NCI-H146 (cell line): ENCODE measurements at places on chromosomes 13 and 19.

- no peak for DNase-seq
Observed at GRCh38 chr19:1811942-1812425, at the start of gene ATP8B3. Gene ATP8B3, minus strand, starts transcription at chr19:1812276. Its CDS starts 540 bp downstream, at chr19:1811736.

DNA sequence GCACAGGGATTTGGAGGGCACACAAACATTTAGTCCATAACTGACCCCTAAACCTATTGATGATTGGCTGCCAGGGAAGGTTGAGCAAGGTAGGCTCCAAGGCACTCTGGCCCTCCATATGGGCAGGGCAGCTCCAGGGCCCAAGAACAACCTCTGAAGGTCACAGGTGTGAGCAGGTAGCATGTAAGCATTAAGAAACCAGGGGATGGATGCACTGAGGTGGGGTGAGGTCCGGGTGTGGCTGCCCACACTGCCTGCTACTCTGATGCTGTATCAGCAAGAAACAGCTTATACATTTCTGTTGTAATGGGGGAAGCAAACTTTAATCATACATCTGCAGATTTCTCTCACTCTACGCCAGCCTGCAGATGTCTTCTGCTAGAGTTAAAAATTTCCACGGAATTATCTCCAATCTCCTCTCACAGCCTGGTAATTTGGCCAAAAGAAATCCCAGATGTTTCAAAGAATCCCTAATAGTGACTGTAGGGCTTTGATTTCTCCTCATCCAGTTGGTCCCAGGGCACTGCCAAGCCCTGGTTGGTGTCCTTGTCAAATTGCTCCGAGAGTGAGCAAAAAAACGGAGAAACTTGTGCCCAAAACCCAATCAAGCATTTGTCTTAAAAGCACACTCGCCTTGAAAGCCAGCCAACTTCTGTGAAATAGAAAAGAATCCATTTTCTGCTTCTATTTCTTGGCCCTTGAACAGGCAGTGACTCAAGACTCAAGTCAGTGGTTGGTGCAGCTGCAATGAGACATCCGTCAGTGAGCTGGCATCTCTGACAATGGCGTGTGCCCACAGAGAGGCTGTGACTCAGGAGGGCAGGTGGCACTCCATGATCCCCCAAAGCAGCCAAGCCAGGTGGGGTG is 72.5 kb upstream of the MRI1 start:
- no peak for DNase-seq

DNA sequence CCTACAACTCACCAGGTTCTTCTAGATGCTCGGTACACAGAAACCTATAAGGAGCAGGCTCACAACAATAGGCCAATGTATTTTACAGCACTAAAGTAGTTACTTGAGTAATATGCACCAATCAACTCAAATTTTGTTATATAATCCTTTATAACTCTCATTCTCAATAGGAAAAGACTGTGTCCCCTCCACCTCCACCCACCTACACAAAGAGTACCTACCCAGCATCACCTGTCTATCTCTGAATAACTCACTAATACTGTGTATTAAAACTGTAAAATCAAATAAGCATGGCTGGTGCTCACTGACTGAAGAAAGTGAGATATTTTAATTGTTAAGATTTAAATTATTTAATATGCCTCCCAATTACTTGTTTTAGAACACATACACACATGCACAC is 146.3 kb downstream of the ENOX1 start:
- no peak for DNase-seq

DNA sequence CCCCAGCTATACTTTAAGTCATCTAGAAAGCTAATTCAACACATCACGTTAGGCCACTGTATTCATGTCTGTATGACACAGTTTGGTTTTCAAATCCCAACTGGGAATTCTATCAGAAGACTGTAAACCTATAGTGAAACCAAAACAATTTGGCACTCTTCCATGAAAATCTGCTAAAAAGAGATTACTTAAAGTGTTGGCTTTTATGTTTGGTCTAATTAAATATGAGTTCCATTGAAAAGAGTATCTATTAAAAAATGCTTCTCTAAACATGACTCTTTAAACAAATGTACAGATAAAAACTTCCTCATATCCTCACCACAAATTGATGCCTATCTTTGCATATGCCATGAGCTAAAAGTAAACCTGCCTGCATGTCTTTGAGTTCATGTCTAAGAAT is 25.4 kb downstream of the PCDH9 start:
- DNase-seq, result peak; percentile 55

GRCh38 chr13:72886272-72887067 is 104.5 kb downstream of the PIBF1 start:
- DNase-seq, result no peak

- DNase-seq, result no peak
Observed at GRCh38 chr13:23776698-23777574, 112.3 kb downstream of the MIPEP start.

DNA sequence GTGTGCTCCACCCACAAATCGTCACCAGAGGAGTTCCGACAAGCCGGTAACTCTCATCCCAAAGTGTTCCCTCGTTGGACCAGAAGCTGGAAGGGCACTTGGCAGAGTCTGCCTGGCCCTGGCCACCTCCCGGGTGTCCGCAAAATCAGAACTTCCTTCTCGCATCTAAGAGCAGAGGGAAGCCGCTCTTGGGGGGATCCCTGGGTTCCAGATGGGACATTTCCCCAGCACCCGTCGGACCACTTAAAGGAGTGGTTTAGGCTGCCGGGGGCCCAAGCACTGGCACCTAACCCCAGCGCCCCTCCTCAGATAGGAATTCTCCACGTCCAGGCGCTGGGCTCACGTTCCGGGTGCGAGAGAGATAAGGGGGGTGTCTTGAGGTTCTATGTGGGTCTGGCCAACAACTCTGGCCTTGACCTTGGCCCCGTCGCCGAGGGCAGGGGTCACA is 857 bp upstream of the MAP2K7 start:
- no peak for DNase-seq

DNA sequence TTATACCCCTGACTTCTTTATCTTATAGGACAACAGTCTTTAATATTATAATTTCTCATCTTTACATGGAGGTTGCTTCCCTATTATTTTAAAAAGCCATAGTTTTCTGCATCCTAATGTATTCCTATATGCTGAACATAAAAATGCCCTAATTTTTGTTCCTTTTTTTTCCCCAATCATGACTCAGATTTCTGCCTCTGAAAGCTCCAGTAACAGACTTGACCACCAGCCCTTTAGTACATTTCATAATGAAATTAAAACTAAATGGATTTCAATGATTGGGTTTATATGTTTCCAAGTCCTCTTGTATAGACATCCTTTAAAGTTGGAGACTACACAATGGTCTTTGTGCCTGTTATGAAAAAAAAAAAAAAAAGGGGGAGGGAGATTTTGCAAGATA is 712.5 kb downstream of the DIAPH3 start:
- no peak for DNase-seq

DNA sequence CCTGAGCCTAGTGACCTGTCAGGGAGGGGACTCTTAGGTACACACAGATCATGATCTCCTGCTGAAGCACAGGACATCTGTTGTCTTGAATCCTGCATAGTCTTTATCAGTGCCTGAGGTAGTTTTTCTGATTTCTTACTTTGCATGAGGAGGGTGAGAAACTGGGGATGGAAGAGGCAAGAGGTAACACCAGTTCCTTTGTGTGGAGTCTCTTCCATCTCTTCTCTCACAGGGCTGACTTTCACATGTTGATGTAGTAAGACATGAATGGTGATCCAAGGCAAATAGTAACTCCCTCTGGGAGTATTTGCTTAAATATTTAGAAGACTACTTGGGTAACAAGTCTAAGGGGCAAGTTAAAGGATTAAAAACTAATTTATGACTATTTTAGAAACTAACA is 9.5 kb downstream of the NBEA start:
- DNase-seq, result no peak

DNA sequence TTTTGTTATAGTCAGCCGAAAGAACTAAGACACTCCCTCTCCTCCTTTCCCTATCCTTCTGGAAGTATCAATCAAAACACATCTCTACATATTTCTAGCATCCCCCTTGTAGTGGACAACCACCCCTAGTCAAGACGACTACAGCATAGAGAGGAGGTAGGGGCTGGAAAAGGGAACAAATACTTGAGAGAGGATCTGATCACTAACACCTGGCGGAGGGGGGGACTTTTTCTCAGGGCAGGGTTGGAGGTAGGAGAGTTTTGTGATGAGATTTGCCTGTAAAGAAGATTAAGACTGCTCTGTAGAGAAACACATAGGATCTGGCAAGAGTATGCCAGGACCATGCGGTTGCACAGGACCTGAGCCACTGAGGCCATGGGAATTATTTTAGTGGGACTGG is 208.1 kb downstream of the SHISA2 start:
- no peak for DNase-seq

DNA sequence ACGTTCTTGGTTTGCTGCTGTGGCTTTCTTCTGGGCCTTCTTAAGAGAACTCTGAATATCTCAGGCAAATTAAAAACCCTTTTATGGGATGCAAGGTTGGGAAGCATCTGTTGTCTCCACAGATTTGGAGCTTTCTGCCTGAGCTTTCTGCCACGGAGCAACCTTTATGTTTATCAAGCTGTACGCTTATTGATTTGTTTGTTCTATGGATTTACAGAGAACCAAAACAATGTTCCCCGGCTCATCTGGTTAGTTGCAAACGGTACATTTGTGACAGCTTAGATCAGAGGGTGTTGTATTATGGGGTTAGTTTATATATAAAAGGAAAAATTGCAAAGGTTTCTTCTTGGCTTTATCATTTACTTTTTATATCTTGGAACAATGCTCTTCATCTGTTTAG is 479.6 kb downstream of the DIAPH3 start:
- peak; percentile 22 for DNase-seq

DNA sequence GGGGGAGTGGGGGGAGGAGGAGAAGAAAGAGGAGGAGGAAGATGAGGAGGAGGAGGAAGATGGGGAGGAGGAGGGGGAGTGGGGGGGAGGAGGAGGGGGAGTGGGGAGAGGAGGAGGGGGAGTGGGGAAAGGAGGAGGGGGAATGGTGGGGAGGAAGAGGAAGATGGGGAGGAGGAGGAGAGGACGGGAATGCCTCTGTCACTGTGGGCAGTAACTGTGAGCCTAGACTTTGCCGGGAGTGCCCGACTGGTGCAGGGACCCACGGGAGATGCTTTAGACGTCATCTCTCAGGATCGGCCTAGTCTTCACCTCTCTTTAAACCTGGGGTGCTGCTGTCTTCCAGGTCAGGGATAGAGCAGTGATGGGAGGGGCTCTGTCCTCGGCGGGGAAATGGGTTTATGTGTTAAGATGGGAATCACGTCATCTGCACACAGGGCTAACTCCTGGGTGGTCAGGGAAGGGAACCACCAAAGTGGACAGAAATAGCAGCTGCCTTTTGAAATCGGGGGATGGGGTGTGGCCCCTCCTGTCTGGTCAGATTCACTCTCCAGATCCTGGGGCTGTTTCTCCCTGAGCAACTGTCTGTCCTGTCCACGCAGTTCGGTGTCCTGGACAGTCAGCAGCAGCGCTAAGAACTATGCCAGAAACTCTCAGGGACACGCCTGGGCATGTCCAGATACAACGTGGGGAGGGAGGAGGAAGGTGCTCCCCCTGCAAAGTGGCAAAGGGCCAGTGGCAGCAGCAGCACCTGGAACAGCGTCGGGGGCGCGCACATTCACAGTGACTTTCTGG is 26.9 kb downstream of the GAS6 start:
- DNase-seq, result no peak

- no peak for DNase-seq
Observed at GRCh38 chr19:21047716-21048115, 27.3 kb downstream of the ZNF430 start.

GRCh38 chr19:912181-913079 is 589 bp downstream of the R3HDM4 start:
- DNase-seq, result no peak

- no peak for DNase-seq
Observed at GRCh38 chr19:8609279-8610040, 1.1 kb downstream of the ADAMTS10 start.

GRCh38 chr13:83943530-83944279 is 61.4 kb upstream of the SLITRK1 start:
- no peak for DNase-seq

GRCh38 chr19:55691561-55692481 is 16.8 kb downstream of the EPN1 start:
- no peak for DNase-seq

GRCh38 chr13:111211789-111212516 is 96.8 kb downstream of the ARHGEF7 start:
- no peak for DNase-seq

DNA sequence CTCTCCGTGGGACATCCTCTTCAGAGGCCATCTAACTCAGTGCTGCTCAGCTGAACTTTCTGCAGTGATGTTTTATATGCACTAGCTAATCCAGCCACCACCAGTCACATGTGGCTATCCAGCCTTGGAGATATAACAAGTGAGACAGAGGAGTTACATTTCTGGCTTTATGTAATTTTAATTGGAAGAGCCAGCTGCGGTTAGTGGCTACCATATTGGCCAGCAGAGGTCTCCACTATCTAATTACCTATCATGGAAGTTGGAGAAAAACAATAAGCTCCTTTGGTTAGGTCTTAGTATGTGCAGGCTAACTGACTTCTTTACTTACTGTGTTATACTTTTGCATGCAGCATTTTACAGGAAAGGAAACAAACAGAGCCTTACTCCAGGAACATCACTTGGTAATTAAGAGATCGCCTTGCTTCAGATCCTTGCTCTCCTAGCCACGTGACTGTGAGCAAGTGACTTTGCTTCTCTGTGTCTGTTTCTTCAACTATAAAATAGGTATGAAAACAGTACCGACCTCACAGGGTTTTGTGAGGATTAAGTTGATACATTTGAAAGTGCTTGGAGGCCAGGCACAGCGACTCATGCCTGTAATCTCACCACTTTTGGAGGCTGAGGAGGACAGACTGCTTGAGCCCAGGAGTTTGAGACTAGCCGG is 1.6 kb upstream of the KLK10 start:
- DNase-seq, result peak; percentile 37

GRCh38 chr13:97002581-97002980 is 8.3 kb upstream of the OXGR1 start:
- DNase-seq, result no peak

- peak; percentile 46 for DNase-seq
Observed at GRCh38 chr13:101627556-101627943, 175.1 kb downstream of the ITGBL1 start.

DNA sequence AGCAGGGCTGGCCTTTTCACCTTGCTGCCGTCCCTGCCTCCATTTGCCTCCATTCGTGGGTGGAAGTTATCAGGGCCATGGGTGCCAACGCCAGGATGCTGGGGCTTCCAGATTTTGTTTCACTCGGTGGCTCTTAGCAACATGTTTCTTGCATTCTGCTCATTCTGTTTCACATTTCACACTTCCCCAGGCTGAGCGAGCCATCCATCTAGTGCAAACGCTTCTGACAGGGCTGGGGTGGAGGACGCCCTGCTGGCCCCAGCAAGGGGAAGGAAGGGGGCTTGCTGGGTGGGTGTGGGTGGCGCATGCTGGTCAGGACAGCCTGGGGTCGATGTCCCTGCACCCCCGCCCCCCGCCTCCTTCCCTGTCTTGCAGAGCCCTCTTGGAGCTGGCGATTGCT is 165.2 kb downstream of the URI1 start:
- no peak for DNase-seq

- no peak for DNase-seq
Observed at GRCh38 chr13:31963631-31964030, 67.9 kb upstream of the FRY start.

- no peak for DNase-seq
Observed at GRCh38 chr13:65999411-65999810, 1230.7 kb downstream of the PCDH9 start.
